A549 treated with Mapracorat at 1 μM for 4 hours (cell line): ENCODE measurements at places on chromosomes 2 and 18. TPM values are rescaled to one million over a fixed set of nuclear protein-coding genes. Genes with fewer than 3 reads are reported as not detected.

Gene MAP3K19
- total RNA-seq = not detected in 5 replicates

Gene LYPD6B
- not detected in 5 replicates for total RNA-seq

Gene GPR155
- 0.10 to 0.36 TPM (median 0.32 TPM) in 5 replicates for total RNA-seq

Gene TRIM54
- 0.70 to 1.3 TPM (median 0.91 TPM) in 5 replicates for total RNA-seq
